ENCODE measurements at places on chromosomes 11 and 22. TPM values are rescaled to one million over a fixed set of nuclear protein-coding genes. Genes with fewer than 3 reads are reported as not detected.

DNA sequence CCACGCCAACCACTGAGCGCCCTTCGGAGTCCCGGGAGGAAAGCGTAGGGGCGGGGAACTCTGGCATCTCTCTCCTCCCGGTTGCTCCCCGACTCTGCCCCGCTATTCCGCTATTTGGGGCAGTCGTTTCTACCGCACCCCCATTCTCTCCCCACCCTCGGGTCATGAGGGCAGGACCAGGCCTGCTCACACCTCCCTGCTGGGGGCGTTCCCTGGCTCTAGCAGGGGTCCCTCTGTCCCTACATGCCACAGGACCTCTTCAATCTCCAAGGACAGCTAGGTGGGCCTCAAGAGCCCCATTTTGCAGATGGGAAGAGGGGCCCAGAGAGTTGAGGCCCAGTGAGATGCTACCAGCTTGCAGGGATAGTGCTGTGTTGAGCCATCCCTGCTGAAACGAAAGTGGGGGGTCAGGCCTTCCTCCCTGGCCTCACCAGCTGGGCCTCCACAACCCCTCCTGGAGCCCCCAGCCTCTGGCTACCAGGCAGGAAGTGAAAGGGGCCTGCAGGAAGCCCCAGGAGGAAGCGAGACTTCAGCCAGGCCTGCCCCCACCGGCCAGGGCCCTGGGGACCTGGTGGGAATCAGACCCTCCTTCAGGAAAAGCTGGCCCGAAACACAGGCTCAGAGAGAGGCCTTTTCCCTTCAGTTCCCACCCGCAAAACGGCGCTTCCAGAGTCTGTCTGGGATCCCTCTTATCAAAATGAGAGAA, 5.5 kb upstream of the SHISA8 start:
- H3K4me3 ChIP-seq, result peak overlapping the region; percentile 67
- H3K27me3 ChIP-seq, result peaks cover 34% of the 10 kb centered on the region
- H3K4me1 ChIP-seq, result peaks cover 11% of the 10 kb centered on the region
- no peak overlapping the region for H3K27ac ChIP-seq
- no peaks in the 10 kb centered on the region for H3K36me3 ChIP-seq

- no peak for DNase-seq
- no peak overlapping the region for H3K27ac ChIP-seq
- H3K36me3 ChIP-seq, result no peaks in the 10 kb centered on the region
- H3K27me3 ChIP-seq, result no peaks in the 10 kb centered on the region
Observed at GRCh38 chr22:40423310-40423688, 52.9 kb downstream of the SGSM3 start.

- H3K27ac ChIP-seq, result no peak overlapping the region
- no peak for DNase-seq
- no peak overlapping the region for H3K4me3 ChIP-seq
Observed at GRCh38 chr11:20612416-20612815, 13.0 kb downstream of the SLC6A5 start.

- H3K4me1 ChIP-seq, result peaks cover 50% of the 10 kb centered on the region
- peak overlapping the region; percentile 58 for H3K27ac ChIP-seq
- no peaks in the 10 kb centered on the region for H3K27me3 ChIP-seq
- H3K4me3 ChIP-seq, result no peak overlapping the region
- H3K36me3 ChIP-seq, result no peaks in the 10 kb centered on the region
- DNase-seq, result no peak
Observed at GRCh38 chr11:117045196-117045595, 53.0 kb downstream of the SIK3 start.

DNA sequence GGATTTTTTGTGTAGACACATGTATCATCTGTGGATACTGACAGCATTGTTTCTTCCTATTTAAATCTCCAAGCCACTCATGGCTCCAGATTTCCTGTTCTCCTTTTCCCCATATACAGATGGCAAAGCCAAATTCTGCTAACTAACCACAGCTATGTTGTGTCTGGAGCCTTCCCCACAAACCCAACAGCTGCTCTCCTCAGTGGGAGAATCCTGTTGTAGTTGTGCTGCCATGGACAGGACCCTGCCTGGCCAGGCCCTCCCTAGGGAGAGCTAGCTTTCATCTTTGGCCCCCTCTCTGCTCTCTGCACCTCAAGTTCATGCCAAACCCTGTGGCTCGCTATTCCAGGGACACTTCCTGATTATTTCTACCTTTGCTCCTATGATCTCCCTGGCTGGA, 106.4 kb upstream of the CCDC90B start:
- no peak for DNase-seq
- no peaks in the 10 kb centered on the region for H3K27me3 ChIP-seq
- no peak overlapping the region for H3K4me3 ChIP-seq
- H3K27ac ChIP-seq, result no peak overlapping the region

DNA sequence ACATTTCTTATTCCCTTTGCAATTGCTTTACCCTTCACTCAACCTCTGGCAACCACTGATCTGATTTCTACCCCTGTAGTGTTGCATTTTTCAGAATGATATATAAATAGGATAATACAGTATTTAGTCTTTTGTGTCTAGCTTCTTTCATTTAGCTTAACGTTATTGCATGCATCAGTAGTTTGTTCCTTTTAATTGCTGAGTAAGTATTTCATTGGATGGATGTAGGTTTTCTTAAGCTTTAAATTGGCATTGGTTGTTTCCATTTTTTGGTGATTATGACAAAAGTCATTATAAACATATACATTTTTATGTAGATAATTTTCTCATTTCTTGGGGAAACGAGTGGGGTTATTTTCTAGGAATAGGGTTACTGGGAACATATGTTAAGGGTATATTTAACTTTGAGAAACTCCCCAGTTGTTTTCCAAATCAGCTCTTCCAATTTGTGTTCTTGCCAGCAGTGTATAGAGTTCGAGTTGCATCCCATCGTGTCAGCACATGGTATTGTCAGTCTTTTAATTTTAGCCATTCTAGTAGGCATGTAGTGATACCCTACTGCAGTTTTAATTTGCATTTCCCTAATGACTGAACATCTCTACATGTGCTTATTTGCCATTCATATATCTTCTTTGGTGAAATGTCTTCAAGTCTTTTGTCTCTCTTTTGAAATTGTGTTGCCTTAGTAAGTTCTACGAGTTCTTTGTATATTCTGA, 60.3 kb downstream of the DDX10 start:
- H3K4me1 ChIP-seq, result no peaks in the 10 kb centered on the region
- H3K27me3 ChIP-seq, result no peaks in the 10 kb centered on the region
- no peak for DNase-seq
- no peaks in the 10 kb centered on the region for H3K36me3 ChIP-seq
- no peak overlapping the region for H3K4me3 ChIP-seq
- no peak overlapping the region for H3K27ac ChIP-seq

DNA sequence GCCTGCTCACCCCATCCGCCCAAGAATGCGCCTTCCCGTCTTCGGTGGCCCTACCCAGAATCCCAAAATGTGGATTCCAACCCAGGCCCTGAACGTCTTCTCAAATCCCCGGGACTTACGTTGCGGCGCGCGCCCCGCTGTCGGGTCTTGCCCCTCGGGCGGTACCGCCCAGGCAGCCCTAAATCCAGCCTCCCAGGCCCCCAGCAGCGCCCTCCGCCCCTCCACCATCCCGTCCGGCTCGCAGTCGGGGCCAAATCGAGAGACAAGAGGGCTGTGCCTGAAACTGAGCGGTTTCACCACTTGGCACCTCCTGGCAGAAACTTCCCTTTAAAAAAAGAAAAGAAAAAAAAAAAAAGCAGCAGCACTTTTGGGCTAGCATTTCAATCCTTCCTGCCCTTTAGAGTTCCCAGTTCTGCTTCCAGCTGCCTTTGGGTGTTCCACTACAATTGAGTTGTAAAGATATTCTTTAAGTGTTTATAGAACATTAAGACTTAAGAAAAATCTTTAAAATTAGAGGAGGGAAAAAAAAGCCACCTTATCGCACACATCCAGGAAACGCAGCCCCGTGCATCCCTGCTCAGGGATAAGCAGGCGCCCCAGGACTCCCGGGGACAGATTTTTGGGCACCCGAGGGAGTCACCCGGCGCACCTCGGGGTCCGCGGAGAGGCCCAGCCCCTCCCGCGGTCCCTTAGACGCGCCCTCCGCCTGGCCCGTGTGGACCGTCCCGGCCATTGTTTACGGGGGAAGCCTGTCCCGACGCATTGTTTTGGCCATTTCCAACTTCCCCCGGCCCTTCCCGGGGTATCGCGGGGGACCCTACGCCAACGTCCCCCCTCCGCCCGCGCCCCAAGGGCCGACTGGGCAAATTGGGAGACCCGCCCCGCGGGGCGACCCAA, 57.6 kb downstream of the KCNJ4 start:
- H3K4me1 ChIP-seq, result peaks cover 15% of the 10 kb centered on the region
- DNase-seq, result no peak
- H3K36me3 ChIP-seq, result no peaks in the 10 kb centered on the region

GRCh38 chr11:26470992-26471391, 101.1 kb downstream of the MUC15 start:
- H3K27ac ChIP-seq, result no peak overlapping the region
- no peak for DNase-seq
- no peak overlapping the region for H3K4me3 ChIP-seq
- no peaks in the 10 kb centered on the region for H3K36me3 ChIP-seq
- no peaks in the 10 kb centered on the region for H3K4me1 ChIP-seq

GRCh38 chr11:43021466-43021865, 290.3 kb upstream of the API5 start:
- H3K4me1 ChIP-seq, result no peaks in the 10 kb centered on the region
- no peaks in the 10 kb centered on the region for H3K27me3 ChIP-seq
- DNase-seq, result no peak
- no peaks in the 10 kb centered on the region for H3K36me3 ChIP-seq
- H3K4me3 ChIP-seq, result no peak overlapping the region
- H3K27ac ChIP-seq, result no peak overlapping the region

DNA sequence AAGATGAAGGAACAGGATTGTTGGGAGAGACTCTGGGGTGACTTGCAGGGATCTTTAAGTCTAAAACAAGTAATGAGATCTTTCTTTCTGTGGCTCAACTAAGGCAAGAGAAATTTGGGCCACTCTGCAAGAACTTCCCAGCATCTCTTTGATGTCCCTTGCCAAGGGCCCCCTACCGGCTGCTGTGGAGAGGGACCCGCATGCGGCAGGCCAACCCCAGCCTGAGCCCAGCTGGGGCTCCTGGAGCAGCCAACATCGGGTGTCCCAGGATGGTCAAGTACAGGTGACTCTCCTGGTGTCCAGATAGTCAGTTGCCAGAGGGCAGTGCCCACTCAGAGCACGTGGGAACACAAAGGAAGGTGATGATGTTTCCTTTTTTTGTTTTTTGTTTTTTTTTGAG, 363.2 kb downstream of the TBC1D22A start:
- no peaks in the 10 kb centered on the region for H3K27me3 ChIP-seq
- no peaks in the 10 kb centered on the region for H3K36me3 ChIP-seq
- H3K4me3 ChIP-seq, result no peak overlapping the region
- H3K27ac ChIP-seq, result no peak overlapping the region

GRCh38 chr11:47938791-47939560, 41.4 kb upstream of the PTPRJ start:
- no peaks in the 10 kb centered on the region for H3K36me3 ChIP-seq
- DNase-seq, result no peak

DNA sequence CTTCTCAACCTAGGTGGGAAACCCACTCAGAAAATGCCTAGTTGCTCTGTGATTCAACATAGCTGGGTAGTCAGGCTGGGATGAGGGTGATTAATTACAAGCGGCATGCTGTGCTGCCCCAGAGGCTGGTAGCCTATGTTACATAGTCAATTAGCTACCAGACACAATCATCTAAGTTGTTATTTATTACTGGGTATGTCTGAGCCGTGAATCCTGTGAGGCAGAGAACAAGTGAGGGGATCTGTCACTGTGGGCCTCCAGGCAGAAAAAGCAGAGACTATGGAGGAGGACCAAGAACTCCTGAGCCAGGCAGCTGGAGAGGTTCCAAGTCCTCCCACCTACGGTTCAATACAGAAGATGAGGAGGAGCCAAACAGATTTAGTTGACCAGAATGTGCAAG, 186.6 kb upstream of the BDNF start:
- no peak overlapping the region for H3K27ac ChIP-seq
- H3K27me3 ChIP-seq, result no peaks in the 10 kb centered on the region
- H3K36me3 ChIP-seq, result no peaks in the 10 kb centered on the region
- H3K4me3 ChIP-seq, result no peak overlapping the region

DNA sequence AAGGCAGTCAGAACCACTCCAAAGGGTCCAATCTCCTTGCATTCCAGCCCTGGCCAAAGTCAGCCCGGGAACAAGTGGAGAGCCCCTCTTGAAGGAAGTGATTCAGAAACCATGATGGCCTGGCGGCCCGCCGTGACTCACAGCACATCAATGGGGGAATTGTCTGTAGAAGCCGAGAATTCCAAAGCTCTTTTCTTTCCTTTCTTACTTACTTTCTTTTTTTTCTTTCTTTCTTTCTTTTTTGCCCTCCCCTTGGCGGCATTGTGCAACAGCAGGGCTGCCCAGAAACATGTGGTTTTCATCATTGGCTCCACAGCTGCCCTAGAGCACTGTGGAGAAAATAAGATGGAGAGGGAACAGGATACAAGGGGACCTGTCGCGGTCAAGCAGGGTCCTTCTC, 140.2 kb upstream of the TIMP3 start:
- DNase-seq, result peak; percentile 45
- peak overlapping the region; percentile 19 for H3K27ac ChIP-seq
- H3K4me3 ChIP-seq, result no peak overlapping the region
- no peaks in the 10 kb centered on the region for H3K36me3 ChIP-seq
- H3K27me3 ChIP-seq, result no peaks in the 10 kb centered on the region

DNA sequence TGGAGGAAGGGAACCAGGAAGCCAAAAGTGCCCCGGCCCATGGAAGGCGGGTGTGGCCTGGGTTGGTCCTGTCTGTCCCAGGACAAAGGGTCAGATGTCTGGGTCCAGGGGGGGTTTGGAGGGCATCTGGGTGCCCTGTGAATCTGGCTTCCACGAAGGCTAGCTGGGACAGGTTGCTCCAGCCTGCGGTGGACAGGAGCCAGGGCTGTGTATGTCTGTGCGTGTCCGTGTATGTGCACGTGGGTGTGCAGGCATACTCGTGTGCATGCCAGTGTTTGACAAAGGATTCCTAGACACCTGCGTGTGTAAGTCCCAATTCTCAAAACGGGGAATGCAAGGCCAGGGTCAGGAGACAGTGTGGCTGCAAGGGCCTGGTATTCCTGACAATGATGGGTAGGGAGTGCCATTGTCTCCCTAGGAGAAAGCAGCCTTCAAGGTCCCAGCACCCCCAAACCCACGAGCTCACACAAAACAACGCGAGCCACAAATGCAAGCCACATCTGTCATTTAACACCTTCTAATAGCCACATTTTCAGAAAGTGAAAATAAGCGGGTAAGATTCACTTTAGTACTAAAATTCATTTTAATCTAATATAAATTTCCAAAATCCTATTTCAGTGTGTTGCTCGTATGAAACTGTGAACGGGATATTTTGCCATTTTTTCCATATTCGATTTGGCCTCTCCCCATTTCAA, 78.4 kb upstream of the WNT7B start:
- H3K36me3 ChIP-seq, result no peaks in the 10 kb centered on the region
- peaks cover 77% of the 10 kb centered on the region for H3K4me1 ChIP-seq
- peak overlapping the region; percentile 89 for H3K4me3 ChIP-seq
- H3K27ac ChIP-seq, result peak overlapping the region; percentile 99

GRCh38 chr11:46693597-46694012, 6.8 kb downstream of the ARHGAP1 start:
- DNase-seq, result no peak
- H3K36me3 ChIP-seq, result no peaks in the 10 kb centered on the region
- H3K4me1 ChIP-seq, result peaks cover 41% of the 10 kb centered on the region

Gene BCR
- total RNA-seq, result 12.9 TPM

Gene APOA4
- total RNA-seq, result 3.5 TPM

Gene CHST1
- 5.5 TPM for total RNA-seq

Gene IZUMO1R
- not detected for total RNA-seq

Gene CLCF1
- 2.7 TPM for total RNA-seq

Gene FZD4
- total RNA-seq, result 45.0 TPM

Gene KRTAP5-9
- not detected for total RNA-seq

Gene MFNG
- total RNA-seq, result 5.9 TPM

Gene C22orf42
- total RNA-seq, result not detected

Gene RFPL3
- not detected for total RNA-seq

Gene SIAE
- 8.2 TPM for total RNA-seq

Gene TNNI2
- total RNA-seq, result 1,499 TPM

Gene NECTIN1
- 1.1 TPM for total RNA-seq

Data from gastrocnemius medialis (tissue), 4 donors.